Right atrium auricular region (tissue), 2 donors: ENCODE measurements at places on chromosomes 13 and 19. TPM values are rescaled to one million over a fixed set of nuclear protein-coding genes. Genes with fewer than 3 reads are reported as not detected.

The SIGLEC14 gene
- 0.26 TPM for total RNA-seq

The SERPINE3 gene
- total RNA-seq, result not detected

The CEACAM16 gene
- total RNA-seq, result not detected

The MAMSTR gene
- total RNA-seq, result 2.4 TPM

The TNFAIP8L1 gene
- 4.2 TPM for total RNA-seq

GRCh38 chr19:51754109-51754508, 2.4 kb upstream of the FPR1 start:
- no peak for DNase-seq

DNA sequence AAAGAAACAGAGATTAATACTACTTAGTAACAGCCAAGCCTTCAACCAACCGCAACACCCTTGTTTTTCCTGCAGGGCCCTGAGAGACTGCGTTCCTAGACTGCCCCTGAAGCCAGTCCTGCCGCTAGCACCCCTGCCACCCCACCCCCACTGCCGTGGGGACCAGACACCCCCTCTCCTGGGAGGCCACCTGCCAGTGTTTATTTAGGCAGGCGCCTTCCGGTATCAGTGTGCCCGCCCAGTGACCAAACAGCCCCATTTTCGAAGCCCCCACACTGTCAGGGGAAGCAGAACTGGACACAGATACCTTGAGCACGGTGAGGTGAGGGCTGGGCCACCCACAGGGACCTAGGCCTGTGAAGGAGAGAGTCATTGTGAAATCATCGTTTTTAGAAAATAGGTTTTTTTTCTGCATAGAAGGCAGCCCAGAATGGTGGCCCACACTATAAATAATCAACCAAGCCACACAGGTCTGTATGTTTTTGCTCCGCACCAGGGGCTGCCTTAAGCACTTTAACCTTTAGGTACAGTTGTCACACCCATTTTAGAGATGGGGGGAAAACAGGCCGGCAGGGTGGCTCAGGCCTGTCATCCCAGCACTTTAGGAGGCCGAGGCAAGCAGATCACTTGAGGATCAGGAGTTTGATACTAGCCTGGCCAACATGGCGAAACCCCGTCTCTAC, 3.5 kb upstream of the TLE5 start:
- no peak for DNase-seq

GRCh38 chr19:35975608-35976214, 19.3 kb upstream of the SDHAF1 start:
- DNase-seq, result no peak

GRCh38 chr19:50485284-50485955, 8.8 kb upstream of the GARIN5A start:
- DNase-seq, result no peak

DNA sequence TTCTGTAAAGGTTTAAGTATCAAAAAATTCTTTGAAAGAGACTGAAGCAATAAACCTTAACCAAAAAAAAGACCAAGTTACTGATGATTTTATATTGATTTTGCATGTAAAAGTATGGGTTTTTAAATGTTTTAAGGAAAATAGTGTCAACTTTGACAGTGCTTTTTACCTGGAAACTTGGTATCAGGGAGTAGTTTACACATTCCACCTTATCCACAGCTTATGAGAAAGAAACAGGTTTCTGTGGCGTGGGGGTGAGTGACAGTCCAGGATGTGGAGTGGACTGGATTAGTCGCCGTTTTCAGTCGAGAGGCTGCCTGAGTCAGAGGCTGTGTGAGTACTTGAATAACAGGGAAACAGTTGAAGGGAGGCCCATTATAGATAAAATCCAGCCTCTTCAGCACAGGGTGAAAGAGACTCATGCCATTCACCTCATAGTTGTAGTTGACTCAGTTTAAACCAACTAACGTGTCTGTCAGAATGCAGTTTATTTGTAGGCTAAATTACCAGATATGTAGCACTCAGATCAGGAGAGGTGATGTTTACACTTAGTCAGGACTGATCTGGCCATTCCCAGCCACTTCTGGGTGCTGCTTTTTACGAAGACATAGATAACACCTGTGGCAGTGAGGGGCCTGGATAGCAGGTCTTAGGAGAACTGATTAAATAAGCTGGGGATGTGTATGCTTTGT, 595 bp upstream of the GPR183 start:
- DNase-seq, result no peak

DNA sequence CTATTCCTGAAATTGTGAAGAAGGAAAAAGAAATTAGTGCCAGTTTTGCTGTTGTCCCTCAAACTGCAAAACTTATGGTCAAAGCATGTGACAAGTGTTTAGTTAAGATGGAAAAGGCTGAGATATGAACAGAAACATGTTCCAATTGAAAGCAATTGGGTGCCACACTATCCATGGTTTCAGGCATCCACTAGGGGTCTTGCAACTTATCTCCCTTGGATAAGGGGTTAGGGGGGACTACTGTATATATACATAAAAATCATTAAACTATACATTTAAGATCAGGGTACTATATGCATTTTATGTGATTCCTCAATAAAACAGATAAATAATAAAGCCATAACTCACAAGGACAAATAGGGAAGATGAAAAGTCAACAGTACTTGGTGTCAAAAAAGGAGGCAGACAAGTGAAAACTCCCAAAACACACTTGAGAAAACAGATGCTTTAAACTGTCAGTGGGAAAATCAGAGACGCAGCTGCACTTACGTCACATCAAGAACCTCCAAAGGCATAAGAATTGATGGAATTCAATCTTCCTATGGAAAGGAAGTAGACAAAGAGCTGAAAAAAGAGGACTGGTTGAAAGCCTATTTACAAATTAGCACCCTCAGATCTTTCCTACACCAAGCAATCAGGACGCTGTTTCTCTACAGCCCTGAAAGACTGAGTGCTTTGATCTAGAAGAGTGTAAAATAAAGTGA, 8.1 kb downstream of the SPART start:
- DNase-seq, result no peak

- no peak for DNase-seq
These were observed 147.2 kb upstream of the KLHL1 start for GRCh38 chr13:70255406-70255991.

- no peak for DNase-seq
These were observed 5.4 kb upstream of the IGSF23 start for GRCh38 chr19:44607917-44608316.

DNA sequence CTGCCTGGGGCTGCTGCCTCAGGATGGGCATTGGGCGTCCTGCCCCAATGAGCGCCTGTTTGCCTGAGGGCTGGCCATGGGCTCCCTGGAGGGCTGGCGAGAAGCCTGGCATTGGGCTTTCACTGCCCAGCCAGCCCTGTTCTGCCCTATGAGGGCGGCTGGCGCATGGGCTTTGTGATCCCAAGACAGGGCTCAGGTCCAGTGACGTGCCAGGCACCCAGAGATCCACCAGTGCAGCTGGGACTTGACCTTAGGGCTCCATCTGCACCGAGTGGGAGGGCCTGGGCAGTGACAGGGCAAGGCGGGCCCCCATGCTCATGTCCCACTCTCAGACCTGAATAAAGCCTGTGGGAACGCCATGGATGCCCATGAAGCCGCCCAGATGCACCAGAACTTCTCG, 34.3 kb downstream of the MAU2 start:
- DNase-seq, result no peak

- DNase-seq, result no peak
These were observed 95.7 kb upstream of the DACH1 start for GRCh38 chr13:71962735-71963134.

- DNase-seq, result no peak
These were observed 39.4 kb upstream of the FARP1 start for GRCh38 chr13:98103531-98103930.

- no peak for DNase-seq
These were observed 2.4 kb downstream of the PAK4 start for GRCh38 chr19:39127812-39128515.

DNA sequence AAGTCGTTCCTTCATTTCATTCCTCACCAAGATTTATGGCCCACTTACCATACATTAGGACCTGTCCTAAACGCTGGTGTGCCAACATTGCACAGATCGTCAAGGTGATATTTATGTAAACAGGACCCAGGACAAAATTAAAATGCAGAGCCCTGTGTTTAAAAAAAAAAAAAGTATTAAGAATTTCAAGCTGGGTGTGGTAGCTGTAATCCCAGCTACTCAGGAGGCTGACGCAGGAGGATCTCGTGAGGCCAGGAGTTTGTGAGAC, 6.5 kb upstream of the ZNF444 start:
- DNase-seq, result no peak

- DNase-seq, result peak; percentile 66
These were observed 37.8 kb upstream of the TFDP1 start for GRCh38 chr13:113546571-113547237.

- no peak for DNase-seq
These were observed 383.7 kb downstream of the HS6ST3 start for GRCh38 chr13:96473526-96474180.

GRCh38 chr13:20258963-20259288, 26.8 kb upstream of the GJB6 start:
- DNase-seq, result no peak

DNA sequence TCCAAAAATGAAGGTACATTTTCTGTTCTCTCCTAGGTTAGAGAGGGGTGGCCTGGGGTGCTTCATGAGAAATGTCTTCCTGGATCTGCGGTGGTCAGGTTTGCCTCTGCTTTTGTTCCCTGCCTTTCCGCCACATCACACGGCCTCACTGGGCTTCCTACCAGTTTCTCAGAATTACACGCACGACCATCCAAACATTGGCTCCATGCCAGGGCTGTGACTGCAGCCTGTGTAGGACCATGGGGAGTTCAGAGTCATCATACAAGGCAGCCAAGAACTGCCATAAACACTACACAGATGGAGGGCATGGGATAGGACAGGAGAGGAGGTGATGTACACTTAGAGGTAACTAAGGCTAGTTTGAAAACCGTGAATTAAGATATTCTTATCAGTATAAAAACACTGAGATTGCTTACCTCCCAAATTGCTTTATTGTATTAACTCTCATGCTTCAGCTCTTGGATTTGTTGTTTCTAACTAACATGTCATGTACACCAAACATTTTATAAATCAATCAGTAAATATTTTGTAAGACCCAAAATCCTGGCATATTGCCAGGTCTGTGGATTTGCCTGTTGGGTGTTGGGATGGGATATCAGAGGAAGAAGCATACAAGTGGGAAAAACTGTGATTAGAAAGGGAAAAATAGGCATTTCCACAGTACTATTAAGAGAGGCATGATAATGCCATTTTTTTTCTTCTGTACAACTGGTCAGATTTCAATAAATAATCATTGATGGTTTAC, 45.2 kb downstream of the CDADC1 start:
- peak; percentile 81 for DNase-seq

DNA sequence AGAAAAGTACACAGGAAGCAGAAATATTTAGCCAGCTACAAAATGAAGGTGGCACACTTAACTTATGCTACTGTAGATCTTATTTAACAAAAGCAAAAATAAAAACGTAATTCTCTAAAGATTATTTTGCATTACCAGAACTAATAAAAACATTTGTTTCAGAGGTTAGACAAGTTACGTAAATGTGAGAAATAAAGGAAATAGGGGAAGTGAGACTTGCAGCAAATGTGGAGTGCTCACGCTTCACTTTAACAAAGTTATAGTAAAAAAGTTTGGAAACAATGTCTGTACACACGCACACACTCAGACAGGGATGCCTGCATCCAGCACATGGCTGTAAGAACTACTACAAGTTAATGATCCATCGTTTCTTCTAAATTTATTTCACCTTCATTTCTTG, 83.7 kb downstream of the NALCN start:
- DNase-seq, result no peak

DNA sequence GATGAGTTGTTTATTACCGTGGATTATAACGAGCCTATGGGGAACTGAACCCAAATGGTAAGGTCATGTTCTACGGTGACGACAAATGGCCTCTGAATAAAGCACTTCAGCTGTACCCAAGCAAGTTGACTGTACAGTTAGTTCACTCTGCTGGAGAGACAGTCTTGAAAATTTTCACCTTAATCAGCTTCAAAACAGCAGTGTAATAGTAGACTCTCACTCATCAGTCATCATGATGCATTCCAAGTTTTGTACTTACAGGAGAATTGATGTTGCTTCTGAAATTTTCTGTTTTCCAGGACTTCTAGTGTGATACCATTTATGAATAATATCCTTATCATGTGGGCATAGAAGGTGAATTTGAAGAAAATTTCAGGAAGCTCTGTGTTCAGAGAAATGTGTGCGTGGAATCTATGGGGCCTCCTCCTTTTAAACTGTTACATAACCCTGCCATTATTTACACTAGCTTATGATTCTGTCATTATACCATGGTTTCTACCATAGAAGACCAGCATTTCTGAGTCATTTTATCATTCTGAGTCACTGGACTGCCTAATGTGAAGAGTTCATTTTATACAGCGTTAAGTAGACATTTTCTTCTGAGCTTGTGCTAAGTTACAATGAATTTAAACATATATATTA, 96.9 kb downstream of the WDFY2 start:
- DNase-seq, result no peak

DNA sequence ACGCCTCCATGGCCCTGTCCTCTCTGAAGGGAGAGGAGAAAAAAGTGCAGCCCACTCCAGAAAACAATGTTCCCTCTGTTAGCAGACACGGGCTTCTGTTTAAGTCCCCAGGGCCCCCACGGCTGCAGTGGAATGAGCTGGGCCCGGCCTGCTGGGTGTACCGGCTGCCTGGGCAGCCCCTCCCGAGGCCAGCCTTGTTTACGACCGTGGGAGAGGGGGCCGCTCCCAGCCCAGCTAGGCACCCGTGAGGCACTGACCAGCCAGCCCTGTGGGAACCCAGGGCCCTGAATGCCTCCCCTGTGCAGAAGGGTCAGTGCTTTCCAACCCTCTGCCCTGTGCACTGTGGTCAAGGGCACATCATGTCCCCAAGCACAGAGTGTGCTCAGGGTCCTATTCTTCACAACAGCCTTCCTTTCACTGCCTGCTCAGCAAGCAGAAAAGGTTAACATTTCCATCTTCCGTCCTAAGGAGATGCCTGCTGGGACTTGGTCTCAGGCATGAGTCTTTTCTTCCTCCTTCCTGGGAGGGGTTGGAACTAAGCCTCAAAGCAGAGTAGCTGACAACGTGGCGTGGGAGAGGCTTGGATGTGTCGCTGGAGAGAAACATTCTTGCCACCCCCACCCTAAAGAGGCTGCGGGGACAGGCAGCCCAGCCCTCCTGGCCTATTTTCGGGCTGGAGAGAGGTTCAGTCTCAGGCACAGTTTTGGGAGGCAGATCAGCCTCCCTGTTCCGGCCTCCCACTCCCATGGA, 90.1 kb downstream of the RGCC start:
- DNase-seq, result peak; percentile 64

- DNase-seq, result no peak
These were observed 232.6 kb upstream of the GPC6 start for GRCh38 chr13:92994056-92994455.

DNA sequence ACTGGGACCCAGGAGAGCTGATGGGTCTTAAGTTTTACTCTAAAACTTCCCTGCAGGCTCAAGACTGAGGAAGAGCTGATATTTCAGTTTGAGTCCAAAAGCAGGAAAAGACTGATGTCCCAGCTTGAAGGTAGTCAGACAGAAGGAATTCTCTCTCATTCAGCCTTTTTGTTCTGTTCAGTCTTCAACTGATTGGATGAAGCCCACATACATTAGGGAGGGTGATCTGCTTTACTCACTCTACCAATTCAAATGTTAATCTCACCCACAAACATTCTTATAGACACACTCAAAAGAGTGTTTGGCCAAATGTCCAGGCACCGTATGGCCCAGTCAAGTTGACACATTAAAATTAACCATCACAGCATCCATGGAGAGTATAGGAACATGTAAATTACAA, 173.5 kb downstream of the KCNRG start:
- DNase-seq, result no peak
